IMR-90 (cell line): ENCODE measurements at places on chromosomes 7 and 10. TPM values are rescaled to one million over a fixed set of nuclear protein-coding genes. Genes with fewer than 3 reads are reported as not detected.

The MALRD1 gene
- total RNA-seq: 0.56 and 1.1 TPM in 2 replicates

The CLCN1 gene
- total RNA-seq: not detected in 2 replicates

The RNF133 gene
- under 0.01 TPM in 1 of 2 replicates, not detected in the other for total RNA-seq

The ASAH2B gene
- 4.4 and 5.0 TPM in 2 replicates for total RNA-seq

The DUSP5 gene
- 42.1 and 55.3 TPM in 2 replicates for total RNA-seq

The ZNF467 gene
- total RNA-seq: under 0.01 TPM in 1 of 2 replicates, not detected in the other

The ZNF398 gene
- total RNA-seq: 7.9 and 9.2 TPM in 2 replicates

The PRTFDC1 gene
- total RNA-seq: 17.9 and 24.2 TPM in 2 replicates

The SLC26A5 gene
- not detected in 2 replicates for total RNA-seq

The WDR91 gene
- total RNA-seq: 5.2 and 6.4 TPM in 2 replicates

The FOXI2 gene
- total RNA-seq: not detected in 2 replicates

The NAT16 gene
- not detected in 2 replicates for total RNA-seq

The TET1 gene
- 4.3 and 5.6 TPM in 2 replicates for total RNA-seq

The DOCK4 gene
- 12.2 and 14.2 TPM in 2 replicates for total RNA-seq

The ADIRF gene
- total RNA-seq: 2.3 and 2.5 TPM in 2 replicates

The RFC2 gene
- 33.9 and 37.8 TPM in 2 replicates for total RNA-seq

The NPTX2 gene
- under 0.01 TPM in 2 replicates for total RNA-seq

The ICA1 gene
- not detected in 2 replicates for total RNA-seq

The HOXA2 gene
- 1.6 and 1.7 TPM in 2 replicates for total RNA-seq

The CXCL12 gene
- total RNA-seq: 15.8 and 16.9 TPM in 2 replicates

The PNLIPRP1 gene
- not detected in 2 replicates for total RNA-seq

The ITGB8 gene
- total RNA-seq: 10.2 and 10.8 TPM in 2 replicates

The CNPY1 gene
- total RNA-seq: not detected in 2 replicates

The FAM131B gene
- total RNA-seq: 2.5 and 3.4 TPM in 2 replicates

The PLCE1 gene
- total RNA-seq: 3.9 and 4.5 TPM in 2 replicates

The HEPACAM2 gene
- under 0.01 and 0.28 TPM in 2 replicates for total RNA-seq

The PTPRN2 gene
- total RNA-seq: under 0.01 TPM in 1 of 2 replicates, not detected in the other
